ENCODE measurements at places on chromosomes 2 and 18. TPM values are rescaled to one million over a fixed set of nuclear protein-coding genes. Genes with fewer than 3 reads are reported as not detected.

Gene ALPG
- not detected for total RNA-seq

Gene C2orf81
- 1.1 TPM for total RNA-seq

Gene TEX44
- total RNA-seq: not detected

Gene ACMSD
- not detected for total RNA-seq

Gene ALKAL2
- total RNA-seq: 5.7 TPM

Gene PIEZO2
- total RNA-seq: 3.1 TPM

Gene ST6GAL2
- total RNA-seq: 0.45 TPM

Gene CD8B2
- not detected for total RNA-seq

Gene IL1RL1
- 32.4 TPM for total RNA-seq

Gene IMPACT
- total RNA-seq: 33.3 TPM

Gene AQP12B
- total RNA-seq: not detected

Gene TCF23
- total RNA-seq: 0.48 TPM

Gene EIF2B4
- total RNA-seq: 47.0 TPM

Gene PPP1CB
- total RNA-seq: 201 TPM

Gene MYO7B
- total RNA-seq: 2.1 TPM

Gene AQP12A
- total RNA-seq: not detected

Gene CCDC141
- 6.4 TPM for total RNA-seq

Gene ARHGAP15
- 11.6 TPM for total RNA-seq

Gene GREB1
- total RNA-seq: 3.8 TPM

Gene BUB1
- total RNA-seq: 0.26 TPM

All from mesenteric fat pad (tissue), 1 donor.